ENCODE measurements at places on chromosomes 4 and X. TPM values are rescaled to one million over a fixed set of nuclear protein-coding genes. Genes with fewer than 3 reads are reported as not detected.

Gene CFI
- 108 TPM for polyA plus RNA-seq

Gene SYTL5
- 1.2 TPM for polyA plus RNA-seq

GRCh38 chr4:44662623-44663005 is 11.2 kb upstream of the YIPF7 start:
- no peak for DNase-seq

Gene SERPINA7
- polyA plus RNA-seq = 47.5 TPM

DNA sequence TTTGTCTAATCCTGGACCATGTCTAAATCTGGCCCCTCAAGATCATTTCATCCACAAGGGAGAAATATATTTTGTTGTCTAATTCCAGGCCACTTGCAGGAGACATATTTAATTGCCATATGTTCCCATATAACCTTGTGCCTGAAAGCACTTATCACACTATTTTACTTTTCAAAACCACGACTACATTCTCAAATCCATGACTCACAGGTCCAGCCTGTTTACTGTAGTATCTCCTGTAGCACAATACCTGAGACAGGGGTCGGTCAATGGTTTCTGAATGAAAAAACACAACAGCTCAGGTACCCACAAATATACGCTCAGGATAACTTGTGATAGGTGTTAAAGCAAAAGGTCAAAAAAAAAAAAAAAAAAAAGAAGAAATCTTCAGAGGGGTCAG is 60.9 kb downstream of the SEC24D start:
- no peak for DNase-seq

Gene DCHS2
- polyA plus RNA-seq = 0.01 TPM

- DNase-seq = peak; percentile 10
These were observed 715.9 kb downstream of the SMARCA1 start for GRCh38 chrX:128807367-128807766.

- DNase-seq = no peak
These were observed 3.3 kb downstream of the RNF4 start for GRCh38 chr4:2472187-2472586.

DNA sequence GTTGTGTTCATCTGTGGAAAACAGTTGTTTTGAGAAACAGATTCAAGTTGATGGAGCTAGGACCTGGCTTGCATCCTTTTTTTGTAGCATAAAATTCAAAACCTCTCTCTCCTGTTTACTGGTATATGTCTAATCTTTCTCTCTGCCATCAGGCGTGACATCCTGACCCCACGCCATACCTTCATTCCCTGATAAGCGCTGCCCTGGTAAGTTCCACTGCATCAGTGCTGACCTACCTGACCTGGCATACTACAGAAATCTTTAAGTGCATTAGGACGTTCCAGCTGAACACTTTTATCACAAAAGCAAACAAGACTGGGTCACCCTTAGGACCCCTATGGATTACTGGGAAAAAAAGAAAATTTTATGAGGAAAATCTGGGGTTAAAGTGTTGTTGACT is 230.7 kb downstream of the SHROOM3 start:
- no peak for DNase-seq

- DNase-seq = no peak
These were observed 5.8 kb downstream of the AFAP1 start for GRCh38 chr4:7933651-7934510.

- no peak for DNase-seq
These were observed 12.7 kb downstream of the ADAM29 start for GRCh38 chr4:174930895-174931294.

- DNase-seq = no peak
These were observed 255.5 kb downstream of the LDB2 start for GRCh38 chr4:16642897-16643296.

GRCh38 chr4:48118081-48118480 is 16.0 kb downstream of the TXK start:
- DNase-seq = no peak

DNA sequence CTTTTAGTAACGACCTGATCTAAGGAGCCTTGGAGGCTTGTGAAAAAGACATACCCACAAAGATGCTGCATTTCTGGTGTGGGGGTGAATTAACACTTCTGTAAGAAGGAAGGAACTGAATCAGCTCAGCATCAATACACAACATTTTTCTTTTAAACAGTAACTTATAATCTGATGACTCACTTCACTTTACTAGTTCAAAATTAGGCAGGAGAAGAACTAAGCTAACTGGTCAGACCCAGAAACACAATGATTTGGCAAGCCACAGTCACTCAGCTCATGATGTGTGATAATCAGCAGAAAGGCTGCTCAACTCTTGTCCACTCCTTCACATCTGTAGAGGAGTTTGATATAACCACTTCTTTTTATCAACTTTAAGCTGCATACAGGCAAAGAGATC is 4.6 kb downstream of the MMAA start:
- no peak for DNase-seq

Gene MTNR1A
- polyA plus RNA-seq = not detected

Gene TEC
- 2.1 TPM for polyA plus RNA-seq

Gene ASB12
- polyA plus RNA-seq = 0.48 TPM

- no peak for DNase-seq
These were observed 20.7 kb downstream of the PAGE5 start for GRCh38 chrX:55240788-55241340.

Gene EPHA5
- 0.05 TPM for polyA plus RNA-seq

DNA sequence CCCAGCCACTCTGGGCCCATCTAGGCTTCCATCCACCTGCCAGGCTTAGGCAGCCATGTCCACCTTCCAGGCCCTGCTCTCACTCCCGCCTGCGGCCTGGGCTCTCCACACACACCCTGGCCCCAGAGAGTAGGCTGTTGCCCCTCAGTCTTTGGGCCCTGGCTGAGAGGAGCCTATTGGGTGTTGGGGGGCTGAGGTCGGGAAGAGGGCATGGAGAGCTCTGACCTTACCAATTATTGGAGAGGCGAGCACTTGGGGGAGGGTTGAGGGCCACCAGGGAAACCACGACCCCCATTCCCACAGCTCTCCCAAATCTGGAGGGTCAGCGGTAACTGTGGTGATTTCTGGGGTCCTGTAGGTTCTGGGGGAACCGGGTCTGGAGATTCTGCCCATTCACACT is 38.2 kb downstream of the HTRA3 start:
- no peak for DNase-seq

DNA sequence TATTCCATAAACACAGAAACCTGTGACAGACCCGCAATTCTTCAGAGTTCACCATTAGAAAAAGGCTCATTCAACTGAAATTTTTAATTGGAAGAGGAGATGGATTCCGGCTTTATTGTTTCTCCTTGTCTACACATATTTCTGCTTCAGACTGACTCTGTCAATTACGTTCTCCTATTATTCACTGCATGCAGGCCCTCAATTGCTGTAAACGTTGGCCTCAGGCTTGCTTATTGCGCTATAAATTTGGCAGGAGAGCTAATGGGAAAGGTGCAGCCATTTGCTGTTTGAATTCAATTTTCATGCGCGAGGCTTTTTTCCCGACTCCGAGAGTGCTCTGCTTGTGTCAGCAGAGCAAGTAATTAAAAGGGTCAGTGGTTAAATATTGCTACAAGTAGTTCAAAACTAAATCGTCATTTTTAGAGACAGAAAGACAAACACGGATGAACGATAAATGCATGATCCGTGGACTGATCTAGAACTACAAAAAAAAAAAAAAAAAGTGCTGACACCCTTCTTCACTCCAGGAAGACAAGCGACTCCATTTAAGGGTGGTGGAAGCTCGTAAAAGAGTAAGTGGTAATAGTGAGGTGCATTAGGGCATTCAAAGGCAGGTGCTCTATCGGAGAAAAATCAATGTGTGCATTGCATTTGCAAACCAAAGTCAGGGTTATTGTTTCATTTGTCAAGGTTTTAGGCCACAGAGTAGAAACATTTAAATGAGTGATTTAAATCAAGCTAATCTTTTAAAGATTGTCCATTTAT is 841.6 kb upstream of the FRG1 start:
- no peak for DNase-seq

DNA sequence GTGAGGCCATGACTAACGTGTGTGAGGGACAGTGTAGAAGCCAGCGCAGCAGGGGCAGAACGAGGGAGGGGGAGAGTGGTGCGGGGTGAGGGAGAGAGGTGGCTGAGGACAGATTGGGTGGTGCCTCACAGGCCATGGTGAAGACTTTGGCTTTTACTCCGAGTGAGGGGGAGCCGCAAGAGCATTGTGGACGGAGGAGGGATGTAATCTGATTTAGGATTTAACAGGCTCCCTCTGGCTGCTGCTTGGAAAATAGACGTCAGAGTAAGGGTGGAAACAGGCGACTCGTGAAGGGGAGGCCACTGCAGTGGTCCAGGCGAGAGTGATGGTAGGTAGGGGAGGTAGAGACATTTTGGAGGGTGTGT is 13.0 kb downstream of the PPP1R3F start:
- DNase-seq = peak; percentile 28

DNA sequence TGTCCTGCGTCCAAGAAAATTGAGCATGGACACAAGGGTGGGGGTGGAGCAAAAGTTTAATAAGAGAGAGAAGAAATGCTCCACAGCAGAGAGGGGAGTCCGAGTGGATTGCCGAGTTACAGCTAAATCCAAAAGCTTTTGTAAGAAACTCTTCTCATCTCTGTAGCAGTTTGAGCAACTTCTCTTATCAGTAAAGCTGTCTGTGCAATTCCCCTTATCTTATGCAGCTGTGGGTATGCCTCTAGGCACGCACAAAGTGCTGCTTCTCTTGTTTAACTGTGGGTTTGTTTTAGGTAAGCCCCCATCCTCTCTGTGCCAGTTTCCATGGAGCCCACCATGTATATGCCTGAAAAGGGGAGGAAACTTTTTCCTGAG is 44.8 kb downstream of the HMGB2 start:
- peak; percentile 28 for DNase-seq

GRCh38 chr4:8135666-8136065 is 22.9 kb downstream of the ABLIM2 start:
- no peak for DNase-seq

GRCh38 chr4:150960079-150960478 is 55.0 kb downstream of the LRBA start:
- DNase-seq = peak; percentile 19

Gene TMPRSS11A
- polyA plus RNA-seq = not detected

DNA sequence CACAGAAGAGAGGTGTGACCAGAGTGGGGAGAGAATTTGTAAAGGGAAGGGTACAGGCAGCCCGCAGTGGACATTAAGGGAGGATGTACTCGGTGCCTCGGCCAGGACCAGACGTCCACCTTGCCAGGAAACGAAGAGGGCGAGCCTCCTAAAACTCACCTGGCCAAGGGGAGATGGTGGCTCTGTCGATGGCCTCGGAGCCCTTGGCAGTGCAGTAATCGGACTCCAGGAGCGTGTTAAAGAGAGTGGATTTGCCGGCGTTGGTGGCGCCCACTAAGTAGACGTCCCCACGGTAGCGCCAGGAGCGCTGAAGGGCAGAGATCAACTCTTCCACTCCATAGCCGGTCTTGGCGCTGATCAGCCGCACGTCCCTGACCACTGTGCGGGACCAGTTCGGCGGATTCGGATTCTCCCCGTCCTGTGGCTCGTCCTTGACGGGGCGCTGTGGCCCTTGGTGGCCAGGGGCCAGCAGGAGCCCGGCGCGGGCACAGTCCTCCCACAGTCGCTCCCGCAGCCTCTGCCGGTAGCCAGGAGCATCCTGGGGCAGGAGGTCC is 1.0 kb downstream of the NOA1 start:
- DNase-seq = no peak

- DNase-seq = peak; percentile 8
These were observed 75.8 kb upstream of the PCDH18 start for GRCh38 chr4:137608085-137608484.

- DNase-seq = no peak
These were observed 114.4 kb downstream of the PSAPL1 start for GRCh38 chr4:7320206-7320797.

GRCh38 chrX:120755066-120755846 is 120.4 kb downstream of the CT47B1 start:
- peak; percentile 39 for DNase-seq

- DNase-seq = no peak
These were observed 28.3 kb downstream of the TXLNG start for GRCh38 chrX:16814597-16814996.

Gene CDX4
- not detected for polyA plus RNA-seq

GRCh38 chr4:123398853-123399626 is 2.4 kb downstream of the SPRY1 start:
- peak; percentile 77 for DNase-seq

- DNase-seq = no peak
These were observed 73.2 kb downstream of the NFKB1 start for GRCh38 chr4:102574317-102574716.

DNA sequence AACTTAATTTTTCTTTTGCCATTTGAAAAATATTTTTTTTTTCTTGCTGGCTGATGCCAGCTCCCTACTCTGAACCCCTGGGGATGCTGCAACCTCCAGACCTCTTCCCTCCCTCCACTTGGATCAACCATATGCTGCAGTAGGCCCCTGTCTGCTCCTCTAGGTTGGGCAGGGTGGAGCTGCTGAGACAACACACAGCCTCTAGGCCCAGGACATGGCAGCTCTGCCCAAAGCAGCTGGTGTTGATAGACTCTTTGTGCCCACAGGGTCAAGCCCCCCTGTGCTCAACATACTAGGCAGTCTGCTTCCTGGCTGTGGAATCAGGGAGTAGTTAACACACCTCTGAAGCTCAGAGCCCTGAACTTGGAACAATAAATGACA is 19.9 kb upstream of the CLNK start:
- DNase-seq = no peak

DNA sequence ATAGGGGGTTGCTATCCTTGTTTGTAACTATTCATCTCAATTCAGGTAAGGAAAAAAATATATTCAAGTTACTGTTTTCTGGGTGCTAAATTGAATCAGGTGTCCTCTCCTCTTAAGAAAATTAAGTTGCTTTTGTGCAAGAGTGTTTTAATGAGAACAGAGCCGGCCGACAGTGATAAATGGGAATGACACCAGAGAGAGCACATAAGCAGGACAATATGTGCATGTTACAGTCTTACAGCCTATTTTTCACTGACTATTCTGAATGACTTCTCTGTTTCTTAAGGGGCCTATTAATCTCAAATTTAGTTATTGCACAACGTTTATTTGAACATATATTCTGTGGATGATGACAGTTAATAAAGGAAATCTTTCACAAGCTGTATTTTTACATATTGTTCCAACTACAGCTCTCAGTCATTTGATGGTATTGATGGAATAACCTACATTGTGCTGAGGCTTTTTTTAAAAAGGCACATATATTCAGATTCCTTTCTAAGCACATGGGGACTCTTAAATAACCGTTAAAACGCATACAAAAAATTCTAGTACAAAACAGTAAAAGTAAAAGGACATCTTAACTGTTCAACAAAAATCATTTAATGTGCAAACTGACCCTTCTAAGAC is 68.4 kb downstream of the SLC10A7 start:
- no peak for DNase-seq

DNA sequence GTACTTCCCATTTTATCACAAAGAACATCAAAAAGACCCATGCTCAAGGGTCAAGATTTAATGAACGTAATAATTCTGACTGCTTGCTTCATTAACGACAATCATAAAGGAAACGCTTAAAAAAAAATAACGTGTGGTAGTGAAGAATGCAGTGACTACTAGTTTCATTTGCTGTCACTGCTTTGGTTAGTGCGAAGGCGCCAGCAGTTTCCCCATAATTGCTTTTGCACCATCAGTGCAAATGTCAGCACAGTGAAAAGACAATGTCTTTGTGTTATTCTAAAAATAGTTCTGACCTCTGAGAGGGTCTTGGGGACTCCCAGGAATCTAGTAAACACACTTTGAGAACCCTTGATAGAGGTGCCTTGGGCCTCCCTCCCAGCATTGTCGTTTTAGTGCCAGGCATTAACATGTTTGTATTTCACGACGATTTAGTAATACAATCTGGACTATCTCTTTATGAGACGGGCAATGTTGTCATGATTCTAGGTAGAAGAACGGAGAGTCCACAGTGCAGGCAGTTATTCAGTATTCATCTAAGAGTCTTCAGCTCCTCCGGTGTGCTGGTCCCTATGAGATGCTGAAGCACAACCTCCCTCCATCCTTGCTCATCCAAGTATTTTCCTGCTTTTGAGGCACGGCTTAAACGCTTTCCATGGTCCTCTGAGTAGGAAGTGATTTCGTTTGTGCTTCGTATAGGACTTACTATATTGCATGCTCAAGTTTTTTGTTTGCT is 71.0 kb downstream of the AFF1 start:
- DNase-seq = no peak

All from hepatocyte (in vitro differentiated cells).